ENCODE measurements at places on chromosomes 3 and 15. TPM values are rescaled to one million over a fixed set of nuclear protein-coding genes. Genes with fewer than 3 reads are reported as not detected.
A peak's percentile ranks its signal among the peaks of the same experiment; 100 is the strongest.

GRCh38 chr15:99413955-99414754 lies 151.6 kb upstream of the MEF2A start:
- H3K27ac ChIP-seq, result no peak overlapping the region
- H3K4me3 ChIP-seq, result no peak overlapping the region
- no peaks in the 10 kb centered on the region for H3K36me3 ChIP-seq
- DNase-seq, result no peak
- no peaks in the 10 kb centered on the region for H3K27me3 ChIP-seq
- H3K4me1 ChIP-seq, result no peaks in the 10 kb centered on the region

DNA sequence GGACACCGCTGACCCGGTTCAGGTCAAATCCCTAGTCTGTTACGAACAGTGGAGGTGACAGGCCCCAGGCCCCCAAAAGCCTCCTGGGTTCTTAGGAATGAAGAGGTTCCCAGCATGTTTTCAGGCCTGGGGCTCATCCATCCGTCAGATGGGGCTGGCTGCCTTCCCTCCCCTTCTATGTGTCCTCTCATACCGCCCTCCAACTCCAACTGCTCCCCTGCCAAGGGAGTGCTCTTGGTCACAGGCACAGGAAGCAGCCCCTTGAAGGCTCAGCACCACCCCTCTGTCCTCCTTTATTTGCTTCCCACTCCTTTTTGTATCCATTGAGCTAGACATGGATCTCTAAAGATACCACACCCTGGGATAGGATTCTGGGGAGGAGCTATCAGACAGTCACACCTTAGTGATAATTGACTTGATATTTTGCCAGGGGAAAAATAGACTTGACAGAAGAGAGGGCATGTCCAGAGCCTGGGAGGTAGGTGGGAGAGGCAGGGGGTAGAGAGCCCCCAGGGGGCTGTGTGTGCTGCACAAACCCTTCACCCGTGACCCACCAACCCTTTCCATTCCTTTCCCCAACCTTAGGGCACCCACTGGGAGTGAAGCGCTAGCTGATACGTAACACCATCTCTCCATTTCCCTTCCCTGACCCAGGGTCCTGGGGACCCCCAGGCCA lies 10.7 kb upstream of the CSPG4 start:
- no peaks in the 10 kb centered on the region for H3K27me3 ChIP-seq
- H3K36me3 ChIP-seq, result no peaks in the 10 kb centered on the region
- H3K4me3 ChIP-seq, result no peak overlapping the region
- H3K4me1 ChIP-seq, result no peaks in the 10 kb centered on the region

- DNase-seq, result no peak
- H3K36me3 ChIP-seq, result no peaks in the 10 kb centered on the region
- no peaks in the 10 kb centered on the region for H3K4me1 ChIP-seq
- no peaks in the 10 kb centered on the region for H3K27me3 ChIP-seq
- H3K27ac ChIP-seq, result no peak overlapping the region
- no peak overlapping the region for H3K4me3 ChIP-seq
These were observed 66.0 kb downstream of the MESD start for GRCh38 chr15:80923668-80924067.

- H3K36me3 ChIP-seq, result no peaks in the 10 kb centered on the region
- no peaks in the 10 kb centered on the region for H3K27me3 ChIP-seq
- H3K4me1 ChIP-seq, result peaks cover 4% of the 10 kb centered on the region
- no peak for DNase-seq
These were observed 117.9 kb downstream of the ADCY5 start for GRCh38 chr3:123331006-123331405.

DNA sequence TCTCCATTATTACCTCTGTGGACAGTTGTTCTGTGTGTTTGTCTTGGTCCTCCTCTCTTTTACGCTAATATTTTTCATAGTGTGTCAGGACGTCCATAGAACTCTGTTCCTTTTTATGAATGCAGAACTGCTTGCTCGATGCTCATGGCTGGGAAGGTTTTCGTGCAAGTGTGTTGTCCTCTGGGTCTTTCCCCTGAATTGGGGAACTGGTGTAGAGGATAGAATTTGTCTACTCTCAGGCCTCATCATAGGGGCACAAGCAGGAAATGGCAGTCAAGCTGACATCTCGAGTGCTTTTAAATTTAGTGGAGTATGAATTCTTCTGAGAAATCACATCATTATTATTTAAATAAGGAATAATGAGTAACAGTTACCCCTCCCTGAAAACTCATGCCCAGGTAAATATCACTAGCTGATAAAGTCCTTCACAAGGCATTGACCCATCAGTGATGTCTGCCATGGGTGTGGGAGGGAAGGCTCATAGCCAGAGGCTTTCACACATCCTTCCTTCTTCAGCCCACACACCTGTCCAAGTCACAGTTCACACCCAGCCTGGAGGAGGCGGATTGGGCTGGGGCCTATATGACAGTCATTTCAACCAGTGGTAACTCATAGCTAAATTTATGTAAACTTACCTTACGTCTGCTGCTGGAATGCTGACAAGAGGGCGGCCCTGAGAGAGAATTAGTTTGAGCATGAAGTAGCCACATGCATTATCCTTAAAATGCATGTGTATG lies 226.1 kb downstream of the PLCL2 start:
- DNase-seq, result no peak
- H3K36me3 ChIP-seq, result no peaks in the 10 kb centered on the region
- H3K4me3 ChIP-seq, result no peak overlapping the region
- no peak overlapping the region for H3K27ac ChIP-seq
- H3K27me3 ChIP-seq, result no peaks in the 10 kb centered on the region

DNA sequence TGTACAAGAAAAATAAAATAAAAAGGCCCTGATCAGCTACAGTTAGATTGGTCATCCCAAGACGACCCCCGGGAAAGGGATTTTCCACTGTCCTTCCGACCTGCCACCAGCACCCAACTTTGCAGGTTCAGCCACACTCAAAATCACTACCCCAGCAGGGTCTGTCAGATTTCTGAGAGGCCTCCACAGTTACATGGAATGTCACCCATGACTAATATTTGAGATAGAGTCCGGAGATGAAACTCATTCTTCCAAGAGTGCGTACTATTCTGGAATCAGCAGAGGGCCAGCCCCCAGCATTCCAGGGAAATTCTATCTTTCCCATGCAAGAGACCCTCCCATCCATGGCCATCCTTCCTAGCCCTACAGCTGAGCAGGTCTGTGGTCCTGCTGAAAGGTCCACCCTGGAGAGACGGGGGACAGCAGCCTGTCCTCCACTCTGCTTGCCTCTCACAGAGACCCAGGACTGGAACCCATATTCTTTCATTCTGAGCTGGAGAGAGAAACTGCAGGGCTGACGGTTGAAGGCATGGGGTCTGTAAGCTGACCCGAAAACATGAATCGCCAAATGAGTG lies 5.8 kb downstream of the LIPC start:
- H3K27ac ChIP-seq, result no peak overlapping the region
- no peak overlapping the region for H3K4me3 ChIP-seq
- H3K36me3 ChIP-seq, result no peaks in the 10 kb centered on the region
- H3K4me1 ChIP-seq, result no peaks in the 10 kb centered on the region
- no peaks in the 10 kb centered on the region for H3K27me3 ChIP-seq

GRCh38 chr3:188239035-188239434 lies 85.1 kb downstream of the LPP start:
- H3K4me1 ChIP-seq, result no peaks in the 10 kb centered on the region
- no peak for DNase-seq
- H3K27me3 ChIP-seq, result no peaks in the 10 kb centered on the region
- H3K27ac ChIP-seq, result no peak overlapping the region
- H3K4me3 ChIP-seq, result no peak overlapping the region

Gene KIF9
- total RNA-seq, result 5.4 TPM

GRCh38 chr15:28182216-28182615 lies 83.1 kb upstream of the OCA2 start:
- no peak for DNase-seq
- no peak overlapping the region for H3K27ac ChIP-seq
- no peaks in the 10 kb centered on the region for H3K27me3 ChIP-seq
- H3K4me1 ChIP-seq, result no peaks in the 10 kb centered on the region
- peaks cover 33% of the 10 kb centered on the region for H3K36me3 ChIP-seq

Gene ANKUB1
- total RNA-seq, result not detected

Gene MGLL
- 1.7 TPM for total RNA-seq

DNA sequence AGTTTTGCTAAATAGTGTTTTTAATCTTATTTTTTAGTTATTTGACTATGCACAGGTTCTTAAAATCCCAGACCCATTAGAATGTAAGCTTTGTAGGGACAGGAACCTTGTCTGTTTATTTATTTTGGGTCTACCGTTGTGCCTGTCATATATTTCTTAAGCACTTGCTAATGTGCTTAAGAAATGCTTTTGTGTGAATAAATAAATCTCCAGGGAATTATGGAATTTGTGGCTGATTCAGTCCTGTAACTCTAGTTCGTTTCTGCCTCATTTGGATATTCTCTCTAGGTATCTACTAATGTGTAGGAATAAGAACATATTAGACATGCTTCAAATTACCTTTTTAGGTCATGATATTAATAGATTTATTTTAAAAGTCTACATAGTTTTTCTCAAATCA lies 161.6 kb downstream of the LPP start:
- H3K4me3 ChIP-seq, result no peak overlapping the region
- H3K27ac ChIP-seq, result no peak overlapping the region
- H3K36me3 ChIP-seq, result no peaks in the 10 kb centered on the region
- no peak for DNase-seq
- no peaks in the 10 kb centered on the region for H3K4me1 ChIP-seq

- H3K4me3 ChIP-seq, result peak overlapping the region; percentile 66
- peaks cover 80% of the 10 kb centered on the region for H3K4me1 ChIP-seq
- H3K27ac ChIP-seq, result peak overlapping the region; percentile 87
- H3K27me3 ChIP-seq, result no peaks in the 10 kb centered on the region
These were observed 194.9 kb downstream of the FOXP1 start for GRCh38 chr3:71388535-71389120.

DNA sequence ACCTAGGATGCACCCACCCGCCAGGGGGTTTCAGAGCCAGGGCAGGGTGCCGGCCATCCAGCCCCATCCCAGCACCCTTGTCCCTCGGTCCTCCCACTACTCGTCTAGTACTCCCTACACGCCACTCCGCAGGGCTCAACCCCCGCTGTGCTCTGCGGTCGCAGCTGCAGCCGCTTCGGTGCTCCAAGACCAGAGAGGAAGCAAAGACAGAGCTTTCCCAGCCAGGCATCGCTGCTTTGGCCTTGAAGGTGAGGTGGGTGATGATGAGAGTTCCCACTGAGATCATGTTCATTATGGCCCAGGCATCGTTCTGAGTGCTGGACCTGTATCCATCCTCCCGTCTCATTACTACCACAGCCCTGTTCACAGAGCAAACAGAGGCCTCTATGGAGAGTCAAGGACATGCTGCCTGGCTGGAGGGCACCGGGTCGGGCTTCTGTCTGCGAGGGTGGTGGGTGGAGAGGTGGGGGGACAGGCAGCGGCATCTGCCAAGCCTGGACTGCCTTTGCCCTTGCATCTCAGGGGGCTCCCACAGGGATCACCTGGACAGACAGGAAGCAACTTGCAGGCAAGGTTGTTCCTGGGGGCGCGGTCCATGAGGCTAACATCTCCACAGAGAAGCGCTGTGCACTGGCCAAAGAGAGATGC lies 66.9 kb downstream of the KLF13 start:
- H3K27ac ChIP-seq, result no peak overlapping the region
- H3K36me3 ChIP-seq, result no peaks in the 10 kb centered on the region
- H3K4me1 ChIP-seq, result peaks cover 22% of the 10 kb centered on the region

- no peaks in the 10 kb centered on the region for H3K36me3 ChIP-seq
- no peak overlapping the region for H3K4me3 ChIP-seq
- DNase-seq, result no peak
- H3K27ac ChIP-seq, result no peak overlapping the region
- H3K27me3 ChIP-seq, result no peaks in the 10 kb centered on the region
- no peaks in the 10 kb centered on the region for H3K4me1 ChIP-seq
These were observed 274.5 kb upstream of the LRTM1 start for GRCh38 chr3:55202326-55202725.

Gene ARPP21
- not detected for total RNA-seq

GRCh38 chr3:69787436-69788168 lies 48.3 kb downstream of the MITF start:
- no peaks in the 10 kb centered on the region for H3K36me3 ChIP-seq
- no peak for DNase-seq
- H3K4me1 ChIP-seq, result no peaks in the 10 kb centered on the region
- no peaks in the 10 kb centered on the region for H3K27me3 ChIP-seq
- H3K4me3 ChIP-seq, result no peak overlapping the region

DNA sequence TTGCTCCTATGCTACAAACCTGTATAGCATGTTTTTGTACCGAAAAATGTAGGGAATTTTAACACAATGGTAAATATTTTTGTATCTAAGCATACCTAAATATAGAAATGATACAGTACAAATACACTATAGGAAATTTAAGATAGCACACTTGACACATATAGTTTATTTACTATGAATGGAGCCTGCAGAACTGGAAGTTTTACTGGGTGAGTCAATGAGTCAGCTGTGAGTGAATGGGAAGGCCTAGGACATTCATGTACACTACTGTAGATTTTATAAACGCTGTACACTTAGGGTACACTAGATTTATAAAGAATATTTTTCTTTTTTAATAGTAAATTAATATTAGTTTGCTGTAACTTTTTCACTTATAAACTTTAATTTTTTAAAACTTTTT lies 707.7 kb upstream of the EPHA6 start:
- H3K27ac ChIP-seq, result no peak overlapping the region
- no peaks in the 10 kb centered on the region for H3K4me1 ChIP-seq
- H3K4me3 ChIP-seq, result no peak overlapping the region
- H3K36me3 ChIP-seq, result no peaks in the 10 kb centered on the region
- DNase-seq, result no peak

GRCh38 chr3:152779653-152780052 lies 55.3 kb upstream of the P2RY1 start:
- H3K4me3 ChIP-seq, result no peak overlapping the region
- no peak for DNase-seq

DNA sequence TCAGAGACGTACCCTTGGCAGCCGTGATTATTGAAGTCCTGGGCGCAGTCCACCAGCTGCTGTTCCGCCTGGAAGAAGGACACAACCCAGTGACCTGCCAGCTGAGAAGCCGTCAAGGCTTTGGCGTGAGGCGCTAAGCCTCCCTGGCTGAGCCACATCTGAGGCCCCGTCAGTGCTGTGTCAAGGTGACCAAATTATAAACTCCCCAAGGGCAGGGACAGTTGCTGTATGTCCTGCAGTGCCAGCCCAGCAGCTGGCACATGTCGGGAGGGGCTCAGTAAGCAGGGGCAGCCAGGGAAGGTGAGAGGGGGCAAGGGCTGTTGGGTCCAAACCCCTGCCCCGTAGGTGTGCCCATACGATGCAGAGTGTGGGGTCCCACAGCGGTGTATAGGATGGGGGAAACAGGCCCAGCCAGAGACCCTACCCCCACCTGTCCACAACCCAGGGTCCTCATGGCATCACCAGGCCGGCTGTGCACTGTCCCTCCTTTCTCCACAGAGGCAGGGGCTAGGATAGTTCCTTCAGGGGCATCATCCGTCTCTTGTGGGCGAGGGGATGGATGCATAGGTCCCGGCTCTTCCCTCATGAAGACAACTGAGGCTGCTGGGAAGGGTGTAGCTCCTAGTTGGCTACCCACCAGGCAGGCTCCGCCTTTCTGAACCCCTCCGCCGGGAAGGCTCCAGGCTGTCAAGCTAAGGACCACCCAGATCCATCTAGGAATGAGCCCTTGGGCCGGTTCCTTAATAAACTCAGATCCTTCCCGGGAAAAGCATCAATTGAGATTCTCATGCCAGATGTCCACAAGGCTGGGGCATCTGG lies 13.2 kb downstream of the CTSH start:
- no peaks in the 10 kb centered on the region for H3K36me3 ChIP-seq
- no peak overlapping the region for H3K27ac ChIP-seq
- H3K4me3 ChIP-seq, result no peak overlapping the region
- DNase-seq, result no peak
- no peaks in the 10 kb centered on the region for H3K27me3 ChIP-seq
- no peaks in the 10 kb centered on the region for H3K4me1 ChIP-seq

All from CD4-positive, CD25-positive, alpha-beta regulatory T cell (primary cell).